ENCODE measurements at places on chromosomes 1 and 21.

- no peak for DNase-seq
Observed at GRCh38 chr1:70674941-70675685, 264.0 kb downstream of the CTH start.

GRCh38 chr21:17250778-17251241 lies 262.0 kb upstream of the CXADR start:
- no peak for DNase-seq

DNA sequence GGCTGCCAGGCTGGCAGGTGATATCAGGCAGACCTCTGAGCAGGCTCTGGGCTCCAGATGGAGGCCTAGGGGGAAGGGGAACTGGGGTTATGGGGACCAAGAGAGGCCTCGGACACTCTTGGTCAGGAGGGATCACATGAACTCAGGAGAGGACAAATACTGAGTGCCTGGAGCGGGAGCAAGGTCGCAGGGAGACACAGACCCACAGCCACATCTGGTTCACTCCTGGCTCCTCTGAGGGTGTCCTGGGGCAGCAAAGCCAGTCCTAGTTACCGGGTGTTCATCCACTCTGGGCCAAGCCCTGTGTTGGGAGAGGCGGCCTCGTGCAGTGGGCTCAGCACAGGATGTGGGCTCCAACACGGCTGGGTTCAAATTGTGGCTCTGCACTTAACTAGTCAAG lies 239.0 kb downstream of the PTPRU start:
- DNase-seq, result no peak

- DNase-seq, result no peak
Observed at GRCh38 chr1:31570906-31571305, 5.4 kb upstream of the TINAGL1 start.

DNA sequence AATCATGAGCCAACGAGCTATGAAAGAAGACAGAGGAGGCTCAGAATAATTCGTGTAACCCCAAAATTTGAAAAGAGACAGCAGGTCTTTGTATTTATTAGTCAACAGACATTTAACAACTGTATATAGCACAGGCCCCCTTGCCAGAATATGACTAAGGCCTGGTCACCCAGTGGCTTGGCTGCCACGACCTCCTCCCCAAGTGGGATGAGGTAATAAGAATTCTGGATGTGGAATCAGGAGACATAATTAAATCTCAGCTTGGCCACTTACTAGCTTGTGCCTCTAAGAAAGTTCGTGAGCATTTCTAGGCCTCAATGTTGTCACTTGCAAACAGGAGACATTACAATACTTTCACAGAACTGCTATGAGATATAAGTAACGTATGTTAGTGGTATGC lies 134.2 kb upstream of the TNFSF4 start:
- no peak for DNase-seq

GRCh38 chr1:242710847-242711246 lies 186.3 kb upstream of the PLD5 start:
- no peak for DNase-seq

DNA sequence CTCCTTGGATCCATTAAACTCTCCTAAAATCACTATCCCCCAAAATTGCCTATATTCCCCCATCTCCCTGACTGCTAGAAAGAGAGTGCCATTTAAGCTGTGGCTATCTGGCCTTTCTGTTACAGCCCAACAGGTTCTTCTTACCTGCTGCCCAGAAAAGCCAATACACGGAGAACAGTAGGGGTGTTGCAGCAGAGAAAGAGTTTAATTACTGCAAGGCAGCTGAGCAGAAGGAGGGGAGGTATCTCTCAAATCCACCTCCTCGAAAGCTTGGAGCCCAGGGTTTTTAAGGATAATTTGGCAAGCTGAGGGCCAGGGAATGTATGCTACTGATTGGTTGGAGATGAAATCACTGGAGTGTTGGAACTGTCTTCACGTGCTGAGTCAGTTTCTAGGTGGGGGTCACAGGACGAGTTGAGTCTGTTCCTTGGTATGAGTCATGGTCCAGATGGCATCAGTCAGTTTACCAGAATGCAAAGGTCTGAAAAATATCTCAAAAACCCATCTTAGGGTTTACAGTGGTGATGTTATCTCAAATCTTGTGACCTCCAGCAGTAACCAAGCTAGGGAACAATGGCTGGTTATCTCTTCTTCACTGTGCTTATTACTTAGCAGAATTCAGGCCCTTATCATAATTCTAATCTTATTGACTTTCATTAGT lies 89.8 kb downstream of the SMYD3 start:
- DNase-seq, result no peak

- peak; percentile 61 for DNase-seq
Observed at GRCh38 chr1:9289711-9290485, 2.8 kb upstream of the SPSB1 start.

- no peak for DNase-seq
Observed at GRCh38 chr1:90486134-90486824, 230.8 kb downstream of the BARHL2 start.

DNA sequence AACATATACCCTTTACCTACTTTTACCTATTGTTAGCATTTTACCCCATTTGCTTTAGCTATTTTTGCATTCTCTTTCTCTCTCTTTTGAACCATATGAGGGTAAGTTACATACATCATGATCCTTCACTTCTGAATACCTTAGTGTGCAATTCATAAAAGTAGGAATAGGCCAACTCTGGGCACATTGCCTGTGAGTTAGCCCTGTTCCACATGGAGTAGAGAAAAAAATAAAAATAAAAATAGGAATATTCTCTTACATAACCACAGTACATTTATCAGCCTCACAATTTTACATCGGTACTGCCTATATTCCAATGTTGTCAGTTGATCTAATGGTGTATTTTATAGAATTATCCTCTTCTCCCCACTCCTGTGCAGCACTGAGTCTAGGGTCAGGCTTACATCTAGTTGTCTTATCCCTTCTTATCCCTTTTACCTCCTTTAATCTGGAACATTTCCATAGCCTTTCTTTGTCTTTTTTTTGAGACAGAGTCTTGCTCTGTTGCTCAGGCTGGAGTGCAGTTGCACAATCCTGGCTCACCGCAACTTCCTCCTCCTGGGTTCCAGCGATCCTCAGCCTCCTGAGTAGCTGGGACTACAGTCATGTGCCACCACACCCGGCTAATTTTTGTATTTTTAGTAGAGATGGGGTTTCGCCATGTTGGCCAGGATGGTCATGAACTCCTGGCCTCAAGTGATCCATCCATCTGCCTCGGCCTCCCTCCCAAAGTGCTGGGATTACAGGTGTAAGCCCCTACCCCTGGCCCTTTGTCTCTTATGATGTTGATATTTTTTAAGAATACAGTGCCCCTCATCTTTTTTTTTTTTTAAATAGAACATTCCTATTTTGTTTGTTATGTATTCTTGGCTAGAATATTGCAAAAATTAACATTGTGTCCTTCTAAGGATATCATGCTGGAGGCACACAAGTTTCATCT lies 11.1 kb upstream of the SLC30A1 start:
- DNase-seq, result no peak

GRCh38 chr1:226121049-226121586 lies 58.6 kb downstream of the H3-3A start:
- no peak for DNase-seq

GRCh38 chr1:35707601-35708440 lies 10.9 kb downstream of the C1orf216 start:
- DNase-seq, result peak; percentile 28

DNA sequence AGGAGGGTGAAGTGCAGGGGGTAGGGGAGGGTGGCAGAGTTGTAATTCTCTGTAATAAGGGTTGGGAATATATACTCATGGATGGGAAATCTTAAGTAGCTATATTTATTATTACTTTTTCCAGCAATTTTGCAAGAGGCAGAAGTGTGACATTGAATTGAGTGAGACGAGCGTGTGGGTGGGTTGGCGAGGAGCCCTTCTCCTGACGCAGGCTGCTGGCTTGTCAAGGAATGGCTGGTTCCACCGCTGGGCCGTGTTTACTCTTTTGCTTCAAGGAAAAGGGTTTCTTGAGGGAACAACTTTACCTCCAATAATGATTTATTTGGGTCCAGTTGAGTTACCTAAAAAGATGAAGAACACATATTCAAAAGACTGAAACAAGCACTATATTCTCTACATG lies 17.9 kb upstream of the DMRTA2 start:
- no peak for DNase-seq
